Ovary (tissue), 10 donors: ENCODE measurements at places on chromosomes 6 and 20. TPM values are rescaled to one million over a fixed set of nuclear protein-coding genes. Genes with fewer than 3 reads are reported as not detected.

Gene NUDT3
- polyA plus RNA-seq = 16.0 TPM

Gene FAM209B
- 0.22 TPM for polyA plus RNA-seq

Gene HFE
- 25.8 TPM for polyA plus RNA-seq

Gene SAMD5
- polyA plus RNA-seq = 1.9 TPM

Gene ZC2HC1B
- polyA plus RNA-seq = not detected

Gene DUSP15
- polyA plus RNA-seq = 8.4 TPM

Gene COL10A1
- 4.4 TPM for polyA plus RNA-seq

Gene NKX2-4
- not detected for polyA plus RNA-seq

Gene COL9A3
- polyA plus RNA-seq = 3.0 TPM

Gene KIF6
- polyA plus RNA-seq = 1.5 TPM

Gene GPR6
- not detected for polyA plus RNA-seq

DNA sequence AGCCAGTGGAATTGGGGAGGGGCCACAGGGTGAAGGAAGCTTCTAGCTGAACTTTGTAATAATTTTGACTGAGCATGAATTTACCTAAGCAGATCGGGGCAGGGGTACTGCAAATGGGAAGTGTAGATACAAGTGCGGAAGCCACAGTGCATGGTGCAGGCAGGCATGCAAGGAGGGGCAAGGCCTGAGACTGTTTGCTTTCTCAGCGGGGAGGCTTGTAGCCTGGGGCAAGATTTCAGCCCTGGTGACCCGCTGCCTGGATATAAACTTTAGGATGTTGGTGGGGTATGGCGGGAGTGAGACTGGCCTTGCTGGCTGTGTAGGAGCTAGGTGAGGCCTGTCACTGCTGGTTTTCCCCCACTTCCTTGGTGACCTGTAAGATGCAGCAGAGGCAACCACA is 266.4 kb upstream of the PREP start:
- no peak for DNase-seq

- DNase-seq = no peak
Observed at GRCh38 chr6:37587866-37588734, 88.4 kb upstream of the CCDC167 start.

DNA sequence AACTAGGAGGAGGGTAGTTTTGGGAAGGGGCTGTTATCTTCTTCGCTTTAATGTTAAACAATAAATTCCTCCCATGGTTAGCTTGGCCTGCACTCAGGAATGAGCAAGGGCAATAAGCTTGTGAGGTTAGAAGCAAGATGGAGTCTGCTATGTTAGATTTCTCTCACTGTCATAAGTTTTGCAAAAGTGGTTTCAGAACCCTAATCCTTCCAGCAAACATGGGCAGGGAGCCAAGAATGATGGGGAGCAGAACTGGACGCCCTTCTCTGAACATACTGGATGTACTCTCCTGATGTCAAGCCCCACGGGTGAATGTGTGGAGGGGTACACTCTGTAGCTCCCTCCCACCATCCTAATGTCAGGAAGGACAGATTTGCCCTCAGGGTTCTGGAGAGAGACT is 22.3 kb downstream of the C6orf163 start:
- no peak for DNase-seq

DNA sequence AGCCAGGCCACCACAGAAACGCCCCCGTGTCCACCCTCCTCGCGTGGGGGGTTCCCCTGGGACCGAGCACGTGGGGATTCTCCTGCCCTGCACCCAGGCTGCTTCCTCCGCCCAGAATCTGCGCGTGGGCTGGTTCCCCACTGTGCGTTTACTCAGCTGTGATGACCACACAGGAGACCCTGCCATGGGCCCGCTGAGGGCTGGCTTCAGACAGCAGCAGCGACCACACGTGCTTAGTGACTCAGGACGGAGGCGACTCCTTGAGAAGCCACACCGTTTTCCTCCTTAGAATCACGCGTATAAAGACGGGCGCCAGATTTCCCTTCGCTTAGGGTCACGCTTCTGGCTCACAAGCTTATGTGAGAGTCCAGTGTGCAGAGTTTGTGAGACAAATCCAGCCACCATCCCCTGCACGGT is 63.9 kb upstream of the PDE10A start:
- no peak for DNase-seq

GRCh38 chr6:72182337-72183246 is 296.2 kb downstream of the RIMS1 start:
- no peak for DNase-seq

DNA sequence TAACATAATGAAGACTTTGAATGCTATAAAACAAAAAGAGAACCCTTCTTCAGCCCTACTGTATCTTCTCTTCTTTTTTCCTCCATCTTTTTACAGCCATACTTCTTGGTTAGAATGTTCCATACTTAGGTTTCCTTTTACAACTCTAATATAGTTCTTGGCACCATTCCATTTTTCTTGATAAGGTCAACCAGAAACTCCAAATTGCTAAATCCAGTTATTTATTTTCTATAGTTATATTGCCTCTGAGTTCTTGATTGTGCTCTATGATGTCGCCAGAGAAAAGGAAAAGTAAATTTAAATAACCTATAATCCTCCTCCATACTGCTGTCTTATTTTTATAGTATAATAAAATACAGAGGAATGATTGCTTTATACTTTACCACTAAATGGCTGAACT is 26.7 kb upstream of the COL10A1 start:
- no peak for DNase-seq

DNA sequence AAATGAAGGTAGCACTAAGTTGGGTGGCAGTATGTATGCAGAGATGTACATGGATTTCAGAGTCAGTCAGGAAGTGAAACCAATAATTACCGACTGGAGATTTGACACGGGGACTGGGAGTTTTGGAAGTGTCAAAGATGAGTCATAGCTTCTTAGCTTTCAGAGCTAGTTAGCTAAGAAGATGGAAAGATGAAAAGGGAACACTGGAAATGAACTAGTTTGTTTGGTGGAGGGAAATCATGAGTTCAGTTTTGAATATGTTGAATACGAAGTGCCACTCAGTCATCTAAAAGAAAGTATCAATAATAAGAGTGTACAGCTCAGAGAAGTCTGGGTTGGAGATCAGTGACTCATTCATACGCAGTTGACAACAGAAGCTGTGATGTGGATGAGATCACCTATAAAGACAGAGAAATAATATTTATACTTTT is 7.5 kb downstream of the ESF1 start:
- no peak for DNase-seq

DNA sequence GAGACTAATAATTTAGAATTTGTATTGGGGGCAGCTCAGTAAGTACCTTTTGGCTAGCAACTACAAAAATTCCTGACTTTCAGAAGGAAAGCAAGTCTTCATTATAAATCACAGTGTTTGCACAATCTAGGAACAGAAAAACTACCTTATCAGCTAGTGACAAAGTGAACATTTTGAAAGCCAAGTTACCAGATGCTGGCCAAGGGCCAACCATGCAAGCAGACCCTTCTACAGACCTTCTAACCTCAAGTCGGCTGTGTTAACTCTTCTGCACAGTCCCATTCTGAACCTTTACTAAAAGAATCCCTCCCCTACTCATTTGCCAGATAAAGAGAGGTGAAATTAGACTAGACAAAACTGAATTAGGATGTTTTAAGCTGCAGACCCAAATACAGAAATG is 341.9 kb downstream of the COL12A1 start:
- no peak for DNase-seq

DNA sequence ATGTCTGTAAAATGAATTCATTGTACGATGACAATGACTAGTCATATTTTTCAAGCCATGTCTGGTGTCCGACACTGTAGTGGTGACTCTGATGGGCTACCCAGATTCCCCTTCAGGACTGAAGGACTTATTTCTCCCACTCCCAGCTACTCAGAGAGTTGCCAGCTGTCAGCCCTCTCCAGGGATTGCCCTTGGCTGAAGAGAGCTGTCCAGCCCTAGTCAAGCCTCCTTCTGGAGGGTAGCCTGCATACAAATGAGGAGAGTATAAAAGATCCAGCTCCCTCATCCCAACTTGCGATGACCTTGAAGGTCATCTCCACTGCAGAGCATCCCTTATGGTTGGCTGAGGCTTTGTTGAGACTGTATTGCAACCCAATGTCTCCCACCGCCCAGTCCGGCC is 29.9 kb downstream of the JPH2 start:
- no peak for DNase-seq

- no peak for DNase-seq
Observed at GRCh38 chr6:141744194-141744925, 388.4 kb upstream of the GJE1 start.

- DNase-seq = no peak
Observed at GRCh38 chr6:112413780-112414179, 66.7 kb downstream of the RFPL4B start.

GRCh38 chr6:163679753-163680152 is 265.2 kb downstream of the QKI start:
- no peak for DNase-seq

GRCh38 chr20:34512955-34513419 is 3.2 kb upstream of the DYNLRB1 start:
- no peak for DNase-seq

DNA sequence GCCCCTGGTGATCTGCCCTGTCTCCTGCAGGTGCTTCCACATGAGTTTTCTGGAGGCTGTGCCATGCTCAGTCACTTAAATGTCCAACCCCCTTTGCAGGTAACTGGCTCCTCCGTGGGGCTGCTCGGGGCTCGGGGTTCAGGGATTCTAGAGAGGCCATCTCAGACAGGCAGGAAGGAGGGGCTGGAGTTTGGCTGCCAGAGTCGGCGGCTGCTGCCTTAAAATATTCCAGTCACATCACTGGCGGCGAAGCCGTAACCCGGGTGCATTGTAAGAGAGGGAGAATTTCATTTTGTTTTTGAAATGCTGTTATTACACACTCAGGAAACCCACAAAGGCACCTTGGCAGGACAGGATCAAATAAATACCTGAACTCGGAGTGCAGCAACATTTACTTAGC is 212.9 kb upstream of the PMEPA1 start:
- no peak for DNase-seq

- no peak for DNase-seq
Observed at GRCh38 chr20:53838311-53838868, 232.0 kb downstream of the BCAS1 start.

- no peak for DNase-seq
Observed at GRCh38 chr6:15044146-15044882, 201.6 kb upstream of the JARID2 start.

GRCh38 chr6:96939007-96939805 is 14.7 kb downstream of the KLHL32 start:
- DNase-seq = no peak

GRCh38 chr6:112343977-112344376 is 3.2 kb upstream of the RFPL4B start:
- DNase-seq = no peak

GRCh38 chr20:61885759-61886715 is 179.6 kb downstream of the TAF4 start:
- no peak for DNase-seq

- DNase-seq = no peak
Observed at GRCh38 chr6:167748046-167748445, 78.7 kb upstream of the AFDN start.

GRCh38 chr6:111418971-111419693 is 63.9 kb downstream of the REV3L start:
- DNase-seq = no peak

GRCh38 chr6:146543211-146543939 is at the start of gene RAB32:
Gene RAB32, plus strand, starts transcription at chr6:146543833. Its CDS starts 39 bp downstream, at chr6:146543872.
- DNase-seq = peak; percentile 91

GRCh38 chr6:169046483-169047192 is 207.0 kb downstream of the THBS2 start:
- no peak for DNase-seq

DNA sequence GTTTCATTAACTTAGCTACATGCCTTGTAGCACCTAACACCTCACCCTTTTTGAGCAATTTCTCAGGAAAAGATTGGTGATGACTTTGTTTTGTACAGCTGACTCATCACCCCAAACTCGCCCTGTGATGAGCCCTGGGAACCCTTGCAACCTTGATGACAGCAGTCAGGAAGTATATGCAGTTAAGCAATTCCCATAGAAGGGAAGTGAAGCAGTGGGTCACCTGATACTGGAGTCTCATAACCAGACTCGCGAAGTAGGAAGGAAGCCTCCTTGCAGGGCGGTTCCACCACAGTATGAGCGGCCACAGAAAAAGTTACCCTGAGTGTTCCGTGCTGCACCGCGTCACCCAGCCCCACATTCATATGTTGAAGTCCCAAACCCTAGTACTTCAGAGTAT is 82.0 kb upstream of the EDN1 start:
- no peak for DNase-seq

GRCh38 chr20:8077137-8077466 is 55.0 kb upstream of the PLCB1 start:
- DNase-seq = no peak
